Fibroblast of pulmonary artery (primary cell): ENCODE measurements at places on chromosomes 11 and 22.
A peak's percentile ranks its signal among the peaks of the same experiment; 100 is the strongest.

DNA sequence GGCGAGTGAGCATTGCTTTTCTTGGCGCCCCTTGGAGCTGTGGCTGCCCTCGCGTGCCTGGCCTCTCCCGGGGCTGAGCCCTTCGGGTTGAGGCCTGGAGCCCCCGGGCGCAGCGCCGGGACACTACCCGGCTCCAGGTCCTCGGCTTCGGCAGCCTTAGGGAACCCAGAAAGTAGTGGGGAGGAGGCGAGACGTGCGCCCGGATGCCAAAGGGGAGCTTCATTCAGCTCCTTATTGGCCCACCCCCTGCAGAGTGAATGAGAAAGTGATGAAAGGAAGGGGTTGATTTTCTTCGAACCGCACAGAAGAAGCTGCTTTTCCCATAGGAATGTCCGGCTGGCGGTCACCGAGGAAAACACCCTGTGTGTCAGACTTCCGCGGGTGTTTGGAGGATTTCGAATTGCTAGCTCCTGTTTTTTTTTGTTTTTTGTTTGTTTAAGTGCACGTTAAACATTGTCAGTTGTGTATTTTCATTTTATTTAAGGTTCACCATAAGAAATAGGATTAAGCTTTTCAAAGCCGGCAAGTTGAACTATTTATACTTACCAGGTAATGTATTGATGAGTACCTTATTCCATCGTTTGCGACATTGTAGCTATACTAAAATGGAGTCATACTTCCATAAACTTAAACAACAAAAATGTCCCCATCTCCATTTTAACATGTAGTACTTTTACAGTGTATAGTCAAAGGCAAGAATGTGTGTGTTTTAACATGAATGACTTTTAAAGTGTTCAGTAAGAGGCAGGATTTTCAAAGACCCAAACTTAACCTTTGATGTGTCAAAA is 841 bp upstream of the EIF4G2 start:
- DNase-seq: peak; percentile 79

DNA sequence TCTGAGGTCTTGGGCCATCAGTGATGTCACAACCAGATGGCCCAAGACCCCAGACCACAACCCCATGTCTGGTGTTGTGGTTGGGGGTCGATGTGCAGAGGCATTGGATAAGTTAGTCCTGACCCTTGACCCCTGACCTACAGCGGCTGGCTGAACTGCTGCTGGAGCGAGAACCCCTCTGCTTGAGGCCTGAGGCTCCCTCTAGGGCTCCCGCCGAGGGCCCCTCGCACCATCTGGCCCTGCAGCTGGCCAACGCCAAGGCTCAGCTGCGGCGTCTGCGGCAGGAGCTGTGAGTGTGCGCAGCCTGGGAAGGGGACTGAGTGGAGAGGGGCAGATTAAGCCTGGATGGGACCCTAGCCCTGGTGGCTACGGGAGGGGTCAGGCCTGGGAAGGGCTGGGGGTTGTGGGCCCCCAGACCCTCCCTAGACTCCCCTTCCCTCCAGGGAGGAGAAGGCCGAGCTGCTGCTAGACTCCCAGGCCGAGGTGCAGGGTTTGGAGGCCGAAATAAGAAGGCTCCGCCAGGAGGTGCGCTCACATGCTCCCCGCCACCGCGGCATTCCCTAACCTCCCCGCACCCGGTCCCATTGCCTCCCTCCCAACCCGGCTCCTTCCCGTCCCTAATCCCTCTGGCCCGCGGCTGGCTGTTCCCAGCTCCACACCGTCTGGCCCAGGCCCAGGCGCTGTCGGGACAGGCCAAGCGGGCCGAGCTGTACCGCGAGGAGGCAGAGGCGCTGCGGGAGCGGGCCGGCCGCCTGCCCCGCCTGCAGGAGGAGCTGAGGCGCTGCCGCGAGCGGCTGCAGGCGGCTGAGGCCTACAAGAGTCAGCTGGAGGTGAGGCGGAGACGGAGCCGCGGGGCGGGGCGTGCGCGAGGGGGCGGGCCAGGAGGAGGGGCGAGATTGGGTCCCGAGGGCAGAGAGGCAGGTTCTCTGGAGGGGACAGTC is 2.1 kb downstream of the CCDC88B start:
- peak; percentile 87 for DNase-seq

DNA sequence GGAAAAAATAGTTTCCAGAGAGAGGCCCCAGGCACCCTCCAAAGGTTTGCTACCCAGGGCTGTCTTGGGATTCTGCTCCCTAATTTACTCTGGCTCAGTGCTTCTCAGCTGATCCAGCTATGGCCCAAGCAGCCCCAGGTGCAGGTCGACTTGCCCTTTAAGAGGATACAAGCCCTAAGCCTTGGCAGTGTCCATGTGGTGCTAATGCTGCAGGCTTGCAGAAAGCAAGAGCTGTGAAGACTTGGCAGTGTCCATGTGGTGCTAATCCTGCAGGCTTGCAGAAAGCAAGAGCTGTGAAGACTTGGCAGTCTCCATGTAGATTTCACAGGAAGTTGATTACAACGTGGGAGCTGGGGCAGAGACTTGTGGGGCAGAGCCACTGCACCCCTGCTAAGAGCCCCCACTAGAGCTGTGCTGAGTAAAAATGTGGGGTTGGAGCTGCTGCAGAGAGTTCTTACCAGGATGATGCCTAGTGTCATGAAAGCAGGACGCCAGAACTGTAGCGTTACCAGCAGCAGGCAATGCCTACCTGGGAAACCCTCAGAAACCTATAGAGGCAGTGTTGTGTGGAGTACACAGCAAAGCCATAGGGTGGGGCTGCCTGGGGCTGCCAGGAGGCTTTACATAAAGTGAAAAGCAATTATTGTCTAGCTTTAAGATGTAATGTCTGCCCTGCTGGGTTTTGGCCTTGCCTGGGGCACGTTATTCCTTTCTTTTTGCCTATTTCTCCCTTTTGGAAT is 16.1 kb upstream of the OR52K1 start:
- no peak for DNase-seq

- peak; percentile 78 for DNase-seq
Observed at GRCh38 chr11:32400670-32401369, 34.5 kb downstream of the WT1 start.
